ENCODE measurements at places on chromosomes 4 and X.

- DNase-seq, result no peak
These were observed 100.9 kb upstream of the NKX1-1 start for GRCh38 chr4:1506956-1507721.

DNA sequence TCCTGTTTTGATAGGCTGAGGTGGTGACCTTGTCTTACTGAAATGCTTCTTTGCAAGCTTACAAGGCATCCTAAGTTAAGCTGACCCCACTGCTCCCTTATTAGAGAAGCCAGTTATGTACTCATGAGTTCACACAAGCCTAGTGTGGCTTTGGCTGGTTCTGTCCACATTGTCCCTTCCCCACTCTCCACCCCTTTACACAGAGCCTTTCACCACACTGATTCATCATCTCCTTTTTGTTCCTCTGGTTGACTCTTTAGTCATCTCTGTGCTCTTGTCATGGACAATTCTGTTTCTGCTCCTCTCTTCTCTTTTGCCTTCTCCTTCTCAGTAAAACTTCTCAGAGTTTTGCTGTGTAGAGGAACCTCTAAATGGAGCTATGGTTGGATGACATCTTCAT is 4.9 kb downstream of the CHRNA9 start:
- DNase-seq, result no peak

DNA sequence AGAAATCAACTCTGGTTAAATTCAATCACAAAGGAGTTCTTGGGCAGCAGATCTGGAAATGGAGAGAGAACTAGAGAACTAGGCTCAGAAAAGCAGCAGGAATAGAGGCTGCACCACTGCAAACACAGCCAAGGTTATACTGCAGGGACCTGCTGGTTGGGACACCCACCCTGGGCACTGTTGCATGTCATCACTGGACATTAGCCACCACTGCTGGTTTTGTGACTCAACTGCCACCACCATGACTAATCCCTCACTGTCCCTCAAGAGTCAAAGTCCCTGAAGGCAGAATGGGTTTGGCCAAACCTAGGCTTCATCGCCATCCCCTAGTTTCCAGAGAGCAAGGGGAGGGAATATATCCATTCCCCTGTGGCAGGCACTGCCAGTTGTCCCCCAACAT is 38.1 kb upstream of the IRAK1 start:
- no peak for DNase-seq

- no peak for DNase-seq
These were observed 201.0 kb downstream of the SPRY1 start for GRCh38 chr4:123597586-123597985.

DNA sequence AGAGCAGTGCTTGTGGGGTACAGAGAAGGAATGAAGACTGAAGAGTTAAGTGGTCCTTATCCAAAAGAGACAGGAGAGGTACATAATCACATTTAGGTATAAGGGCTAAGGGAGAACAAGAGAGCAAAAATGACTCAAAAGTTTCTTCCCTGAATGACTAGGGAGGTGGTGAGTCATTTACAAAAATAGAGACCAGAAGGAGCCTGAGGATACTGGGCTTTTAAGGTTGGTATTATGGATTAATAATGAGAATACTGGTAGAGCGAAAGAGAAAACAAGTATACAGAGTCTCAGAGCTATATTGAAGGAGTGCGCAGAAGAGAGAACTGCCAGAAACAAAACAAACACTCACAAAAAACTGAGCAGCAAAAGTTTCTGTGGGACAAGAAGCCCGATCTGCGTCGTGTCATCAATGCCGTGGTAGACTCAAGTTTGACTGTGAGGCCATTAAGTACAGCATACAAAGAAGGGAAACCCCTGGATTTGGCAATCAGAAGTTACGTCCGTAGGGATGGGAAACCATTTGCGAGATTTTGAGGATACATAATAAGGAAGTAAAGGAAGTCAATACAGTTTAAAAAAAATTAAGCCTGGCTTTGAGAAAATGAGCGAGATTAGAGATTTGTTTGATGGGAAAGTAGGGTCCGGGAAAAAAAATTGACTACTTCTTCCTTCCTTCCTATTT is 129.1 kb upstream of the STIM2 start:
- DNase-seq, result no peak

GRCh38 chr4:100962698-100963097 is 384.6 kb downstream of the PPP3CA start:
- DNase-seq, result no peak

GRCh38 chrX:43968359-43968781 is 4.8 kb downstream of the NDP start:
- no peak for DNase-seq

DNA sequence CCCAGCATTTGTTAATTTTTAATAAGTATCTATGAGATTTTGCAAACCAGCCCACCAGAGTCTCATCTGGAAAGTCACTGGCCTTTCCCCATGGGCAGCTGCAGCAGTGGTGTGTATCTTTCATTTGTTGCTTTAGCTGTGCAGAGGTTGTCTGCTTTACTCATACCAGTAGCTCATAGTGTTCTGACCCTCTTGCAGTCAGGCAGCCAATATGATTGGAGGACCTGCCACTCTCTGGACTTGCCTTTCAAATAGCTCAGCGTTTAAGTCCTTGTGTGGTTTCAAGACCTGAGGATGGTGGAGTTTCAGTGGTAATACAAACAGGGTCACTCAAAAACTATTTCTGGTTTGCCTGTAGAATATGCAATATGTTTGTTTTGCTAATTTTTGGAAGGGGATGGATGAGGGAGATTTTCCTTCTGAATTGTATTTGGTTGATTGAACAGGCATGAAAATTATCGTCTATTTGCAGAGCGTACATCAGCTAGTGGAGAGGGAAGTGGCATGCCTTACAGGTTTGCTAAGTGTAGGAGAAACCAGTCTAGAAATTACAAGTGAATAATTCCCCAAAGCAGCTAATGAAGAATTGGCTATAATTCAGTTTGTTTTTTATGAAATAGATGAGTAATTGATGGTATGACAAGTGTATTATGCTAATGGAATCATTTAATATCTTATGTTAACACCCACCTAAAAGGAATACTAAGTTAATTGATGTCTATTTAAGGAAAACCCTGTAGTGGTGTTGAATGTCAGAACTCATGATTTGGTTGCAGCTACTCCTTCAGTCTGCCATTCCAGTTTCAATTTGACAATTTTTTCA is 8.9 kb downstream of the POLA1 start:
- DNase-seq, result no peak

GRCh38 chr4:52102587-52102986 is 51.5 kb downstream of the SPATA18 start:
- DNase-seq, result no peak

DNA sequence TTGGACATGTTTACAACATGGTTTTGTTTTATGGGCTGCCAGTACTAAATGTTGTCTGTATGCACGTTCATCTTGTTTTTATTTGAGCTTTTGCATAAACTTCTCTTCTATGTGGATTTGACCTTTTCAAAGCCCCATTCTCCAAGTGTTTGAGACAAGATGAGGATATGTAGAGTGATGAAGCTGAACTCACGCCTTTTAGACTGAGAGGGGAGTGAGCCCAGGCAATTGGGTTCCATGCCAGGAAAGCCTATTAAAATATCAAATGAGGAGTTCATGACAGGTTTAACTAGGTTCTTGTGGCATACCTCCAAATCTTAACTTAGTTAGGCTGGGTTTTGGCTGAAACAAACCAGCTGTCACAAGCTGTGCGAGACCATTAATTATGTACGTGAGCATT is 170.4 kb upstream of the LDB2 start:
- DNase-seq, result no peak

GRCh38 chr4:122764821-122765215 is 32.3 kb downstream of the BBS12 start:
- no peak for DNase-seq

DNA sequence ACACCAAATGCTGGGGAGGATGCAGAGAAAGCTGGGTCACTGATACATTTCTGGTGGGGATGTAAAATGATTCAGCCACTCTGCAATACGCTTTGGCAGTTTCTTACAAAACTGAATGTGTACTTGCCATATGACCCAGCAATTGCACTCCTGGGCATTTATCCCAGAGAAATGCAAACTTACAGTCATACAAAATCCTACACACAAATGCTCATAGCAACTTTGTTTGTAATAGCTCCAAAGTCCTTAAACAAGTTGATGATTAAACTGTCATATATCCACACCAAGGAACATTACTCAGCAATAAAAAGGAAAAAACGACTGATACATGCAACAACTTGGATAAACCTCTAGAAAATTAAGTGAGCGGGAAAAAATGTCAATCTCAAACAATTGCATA is 12.3 kb downstream of the MID1 start:
- no peak for DNase-seq

- no peak for DNase-seq
These were observed 355.4 kb downstream of the ANK2 start for GRCh38 chr4:113404841-113405240.
